ENCODE measurements at places on chromosomes 6 and 20.

DNA sequence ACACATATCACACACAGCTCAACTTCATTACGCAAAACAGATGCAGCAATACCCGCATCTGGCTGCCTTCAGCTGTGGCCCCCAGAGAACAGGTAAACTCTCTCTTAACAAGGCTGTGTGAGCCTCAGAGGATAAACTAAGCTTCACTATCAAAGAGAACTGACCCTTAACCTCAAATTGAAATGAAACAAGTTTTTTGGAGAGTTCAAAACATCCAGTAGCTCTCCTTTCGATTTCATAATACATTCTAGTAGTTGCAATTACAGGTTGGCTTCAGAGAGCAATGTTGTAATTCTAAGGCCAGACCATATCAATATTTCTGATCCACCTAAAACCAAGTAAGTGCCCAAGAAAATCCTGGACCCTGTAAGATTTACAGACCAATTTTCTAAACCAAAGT, 113.5 kb downstream of the FAXC start:
- no peak overlapping the region for H3K27ac ChIP-seq
- H3K4me1 ChIP-seq = no peaks in the 10 kb centered on the region
- H3K27me3 ChIP-seq = no peaks in the 10 kb centered on the region
- H3K4me3 ChIP-seq = no peak overlapping the region
- no peaks in the 10 kb centered on the region for H3K36me3 ChIP-seq

DNA sequence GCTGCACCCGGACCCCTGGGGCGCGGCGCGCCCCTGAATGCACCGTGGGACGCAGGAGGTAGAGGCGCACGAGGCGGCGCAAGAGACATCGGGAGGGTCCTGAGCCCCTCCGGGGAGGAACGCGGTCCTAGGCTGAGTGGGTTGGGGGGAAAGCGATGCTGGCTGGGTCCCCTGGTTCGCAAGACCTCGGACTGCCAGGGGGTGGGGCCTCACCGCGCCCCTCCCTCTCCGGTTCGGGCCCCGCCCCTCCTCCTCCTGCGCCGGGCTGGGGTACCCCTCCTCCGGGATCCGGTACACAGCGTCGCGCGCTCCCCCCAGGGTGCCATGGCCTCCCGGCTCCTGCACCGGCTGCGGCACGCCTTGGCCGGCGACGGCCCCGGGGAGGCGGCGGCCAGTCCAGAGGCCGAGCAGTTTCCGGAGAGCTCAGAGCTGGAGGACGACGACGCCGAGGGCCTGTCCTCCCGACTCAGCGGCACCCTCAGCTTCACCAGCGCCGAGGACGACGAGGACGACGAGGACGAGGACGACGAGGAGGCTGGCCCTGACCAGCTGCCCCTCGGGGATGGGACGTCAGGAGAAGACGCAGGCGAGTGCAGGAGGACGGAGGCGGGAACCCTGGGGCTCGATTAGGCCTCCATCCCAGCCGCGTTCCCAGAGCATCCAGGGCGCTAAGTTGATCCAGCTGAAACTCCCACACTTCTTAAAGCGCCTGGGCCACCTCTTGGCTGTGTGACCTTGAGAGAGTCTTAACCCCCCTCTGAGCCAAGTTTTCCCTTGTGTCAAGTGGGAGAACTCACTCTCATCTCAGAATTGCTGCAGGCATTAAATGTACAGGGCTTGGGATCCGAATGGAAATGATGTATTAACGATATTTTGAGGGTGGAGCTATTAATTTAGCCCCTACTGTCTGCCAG, 541 bp downstream of the SNX21 start:
- H3K27me3 ChIP-seq = no peaks in the 10 kb centered on the region
- H3K4me1 ChIP-seq = peaks cover 58% of the 10 kb centered on the region
- peaks cover 24% of the 10 kb centered on the region for H3K36me3 ChIP-seq
- H3K27ac ChIP-seq = peak overlapping the region; percentile 95
- H3K4me3 ChIP-seq = peak overlapping the region; percentile 84

DNA sequence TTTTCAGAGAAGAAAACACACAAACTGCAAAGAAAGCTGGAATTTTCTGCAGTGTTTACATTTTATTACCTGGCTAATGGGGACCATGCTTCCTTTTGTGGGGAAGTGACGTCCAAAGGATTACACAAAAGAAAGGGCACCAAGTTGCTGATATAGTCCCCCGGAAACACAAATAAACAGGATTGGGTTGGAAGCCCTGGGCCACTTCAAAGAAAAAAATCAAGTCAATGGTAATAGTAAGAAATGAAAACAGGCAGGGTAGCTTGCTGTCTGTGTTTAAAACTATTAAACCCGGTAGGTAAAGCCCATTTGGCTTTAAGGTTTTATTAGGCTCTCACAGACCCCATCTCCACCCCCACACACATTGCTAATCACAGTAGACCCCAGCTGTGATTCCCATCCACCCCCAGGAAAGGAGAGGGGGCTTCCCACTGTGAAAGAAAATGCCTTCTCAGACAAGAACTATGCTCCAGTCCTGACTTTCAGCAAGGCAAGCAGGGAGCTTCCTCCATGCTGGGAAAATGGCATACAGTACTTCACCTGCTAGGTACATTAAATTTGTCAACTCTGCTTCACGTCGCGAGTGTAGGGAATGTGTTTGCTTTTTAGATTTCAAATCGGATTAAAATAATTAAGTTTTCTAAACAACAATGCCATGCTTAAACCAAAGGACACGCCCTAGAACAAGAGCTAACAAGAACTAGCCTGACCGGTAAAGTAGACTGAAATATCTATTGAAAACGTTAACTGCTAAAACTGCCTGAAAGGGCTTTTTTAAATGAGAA, 1.1 kb downstream of the PERP start:
- no peak for DNase-seq
- peaks cover 58% of the 10 kb centered on the region for H3K27me3 ChIP-seq
- no peak overlapping the region for H3K4me3 ChIP-seq
- no peak overlapping the region for H3K27ac ChIP-seq

DNA sequence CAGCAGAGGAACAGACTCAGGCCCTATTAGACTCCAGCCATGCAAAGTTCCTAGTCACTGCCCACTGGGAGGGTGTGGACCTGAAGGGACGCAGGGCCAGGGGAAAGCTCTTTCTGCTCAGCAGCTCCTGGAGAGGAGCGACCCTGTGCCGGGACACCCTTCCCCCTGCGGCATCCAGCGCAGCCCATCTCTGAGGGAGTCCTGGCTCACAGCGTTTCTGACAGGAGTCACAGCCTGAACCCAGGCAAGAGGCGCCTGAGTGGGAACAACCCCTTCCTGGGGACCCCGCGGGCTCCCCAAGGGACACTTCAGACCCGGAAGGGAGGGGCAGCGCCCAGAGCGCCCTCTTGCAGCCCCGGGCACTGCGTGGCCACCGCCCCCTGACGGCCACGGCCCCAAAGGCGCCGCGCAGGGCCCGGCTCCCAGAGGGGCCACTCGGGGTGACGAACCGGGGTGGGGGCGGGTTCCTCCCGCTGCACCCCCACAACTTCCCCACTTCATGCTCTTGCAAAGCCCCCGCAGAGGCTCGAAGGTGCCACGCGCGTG, 862 bp downstream of the UCKL1 start:
- H3K4me1 ChIP-seq = peaks cover 39% of the 10 kb centered on the region
- no peaks in the 10 kb centered on the region for H3K27me3 ChIP-seq
- H3K27ac ChIP-seq = peak overlapping the region; percentile 76

- H3K36me3 ChIP-seq = no peaks in the 10 kb centered on the region
- no peaks in the 10 kb centered on the region for H3K4me1 ChIP-seq
- H3K27ac ChIP-seq = no peak overlapping the region
Observed at GRCh38 chr6:465531-466348, 74.2 kb downstream of the IRF4 start.

DNA sequence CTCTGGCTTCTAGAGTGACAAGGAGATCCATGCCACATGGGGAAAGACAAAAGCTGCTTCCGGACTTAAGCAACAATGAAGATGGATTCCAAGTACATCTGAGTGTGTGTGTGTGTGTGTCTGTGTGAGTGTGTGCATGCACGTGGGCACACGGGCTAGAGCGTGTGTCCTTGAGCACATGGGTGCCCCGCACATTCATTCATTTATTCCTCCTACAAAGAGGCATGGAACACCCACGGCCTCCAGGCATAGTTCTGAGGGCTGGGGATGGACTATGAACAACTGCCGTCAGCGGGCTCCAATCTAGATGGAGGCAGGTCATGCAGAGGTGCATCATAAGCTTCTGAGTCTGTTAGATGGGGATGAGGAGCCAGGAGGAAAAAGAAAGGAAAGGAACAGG, 49.1 kb downstream of the GRM4 start:
- no peak overlapping the region for H3K4me3 ChIP-seq
- no peak for DNase-seq
- H3K27me3 ChIP-seq = no peaks in the 10 kb centered on the region
- no peaks in the 10 kb centered on the region for H3K36me3 ChIP-seq

GRCh38 chr6:5422321-5422915, 161.1 kb downstream of the FARS2 start:
- H3K27ac ChIP-seq = no peak overlapping the region
- H3K4me3 ChIP-seq = no peak overlapping the region
- H3K27me3 ChIP-seq = no peaks in the 10 kb centered on the region
- no peaks in the 10 kb centered on the region for H3K4me1 ChIP-seq

DNA sequence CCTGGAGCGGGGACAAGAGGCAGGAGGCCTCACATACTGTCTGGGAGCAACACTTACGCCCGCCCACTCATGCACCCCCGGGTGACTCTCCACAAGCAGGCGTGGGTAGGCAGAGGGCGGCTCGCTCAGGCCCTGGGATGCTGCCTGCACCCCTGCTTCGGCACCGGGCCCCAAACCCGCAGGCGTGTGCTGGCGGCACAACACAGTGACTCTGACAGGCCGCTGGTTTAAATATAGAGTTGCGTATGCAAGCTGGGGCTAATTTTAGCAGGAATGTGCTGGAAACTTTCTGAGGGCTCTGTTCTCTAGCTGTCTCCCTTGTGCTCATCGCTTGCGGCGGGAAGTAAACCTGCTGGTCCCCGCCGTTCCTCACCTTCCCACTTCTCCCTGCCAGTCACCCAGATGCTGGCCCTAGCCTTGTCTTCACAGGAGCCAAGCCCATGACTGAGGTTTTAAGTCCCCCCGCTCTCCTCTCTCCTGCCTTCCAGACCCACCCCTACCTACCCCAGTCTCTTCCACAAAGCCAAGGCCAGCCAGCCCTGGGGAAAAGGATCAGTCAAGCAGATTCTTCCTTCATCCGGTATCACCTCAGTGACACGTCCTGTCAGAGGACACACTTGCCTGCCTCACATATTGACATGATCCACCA, 94.5 kb upstream of the FOXP4 start:
- no peaks in the 10 kb centered on the region for H3K27me3 ChIP-seq
- DNase-seq = no peak
- H3K4me3 ChIP-seq = no peak overlapping the region
- H3K36me3 ChIP-seq = no peaks in the 10 kb centered on the region

DNA sequence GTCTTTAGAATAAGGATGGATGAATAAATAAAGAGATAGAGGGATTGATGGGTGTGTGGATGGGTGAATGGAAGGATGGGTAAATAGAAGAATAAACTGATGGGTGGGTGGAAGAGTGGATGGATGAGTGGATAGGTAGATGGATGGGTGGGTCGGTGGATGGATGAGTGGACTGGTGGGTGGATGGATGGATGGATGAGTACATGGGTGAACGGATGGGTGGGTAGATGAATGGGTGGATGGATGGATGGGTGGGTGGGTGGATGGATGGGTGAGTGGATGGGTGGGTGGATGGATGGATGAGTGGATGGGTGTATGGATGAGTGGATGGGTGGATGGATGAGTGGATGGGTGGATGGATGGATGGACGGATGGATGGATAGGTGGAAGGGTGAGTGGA, 65.7 kb upstream of the FOXC1 start:
- H3K36me3 ChIP-seq = no peaks in the 10 kb centered on the region
- no peak overlapping the region for H3K4me3 ChIP-seq
- H3K4me1 ChIP-seq = no peaks in the 10 kb centered on the region
- no peaks in the 10 kb centered on the region for H3K27me3 ChIP-seq
- H3K27ac ChIP-seq = no peak overlapping the region

DNA sequence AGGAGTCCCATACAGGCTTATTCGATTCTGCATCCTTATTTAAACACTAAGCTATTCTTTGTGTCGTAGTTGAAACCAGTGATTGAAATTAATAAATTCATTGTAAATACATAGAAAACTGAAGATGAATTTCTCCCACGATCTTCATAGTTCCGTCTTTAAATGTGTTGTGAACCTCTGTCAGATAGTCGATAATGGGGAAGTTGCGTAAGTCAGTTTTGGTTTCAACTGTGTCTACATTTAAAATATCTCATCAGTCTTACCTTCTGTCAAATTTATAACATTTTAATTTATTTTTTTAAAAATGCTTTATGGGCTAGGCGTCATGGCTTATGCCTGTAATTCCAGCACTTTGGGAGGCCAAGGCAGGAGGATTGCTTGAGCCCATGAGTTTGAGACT, 12.7 kb downstream of the STX11 start:
- peak overlapping the region; percentile 80 for H3K27ac ChIP-seq
- no peaks in the 10 kb centered on the region for H3K27me3 ChIP-seq
- peak overlapping the region; percentile 21 for H3K4me3 ChIP-seq
- H3K36me3 ChIP-seq = peaks cover 59% of the 10 kb centered on the region

DNA sequence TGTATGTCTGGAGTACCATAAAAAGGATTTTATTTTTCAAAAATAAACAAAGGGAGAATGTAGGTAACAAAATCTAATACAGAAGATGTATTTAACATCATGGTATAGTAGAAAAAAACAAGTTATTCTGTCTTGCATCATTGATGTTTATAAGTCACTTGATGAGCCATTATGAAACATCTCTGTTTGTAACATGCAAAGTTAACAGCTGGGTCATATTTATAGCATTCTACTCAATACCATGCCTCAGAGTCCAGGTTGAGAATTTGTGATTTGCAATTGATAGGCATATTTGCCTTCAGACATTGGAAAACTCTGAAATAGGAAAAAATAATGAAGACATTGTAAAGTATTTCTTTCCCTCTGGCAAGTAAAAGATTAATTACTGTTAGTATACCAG, 52.3 kb upstream of the IL20RA start:
- DNase-seq = no peak
- no peak overlapping the region for H3K27ac ChIP-seq
- peaks cover 9% of the 10 kb centered on the region for H3K4me1 ChIP-seq

DNA sequence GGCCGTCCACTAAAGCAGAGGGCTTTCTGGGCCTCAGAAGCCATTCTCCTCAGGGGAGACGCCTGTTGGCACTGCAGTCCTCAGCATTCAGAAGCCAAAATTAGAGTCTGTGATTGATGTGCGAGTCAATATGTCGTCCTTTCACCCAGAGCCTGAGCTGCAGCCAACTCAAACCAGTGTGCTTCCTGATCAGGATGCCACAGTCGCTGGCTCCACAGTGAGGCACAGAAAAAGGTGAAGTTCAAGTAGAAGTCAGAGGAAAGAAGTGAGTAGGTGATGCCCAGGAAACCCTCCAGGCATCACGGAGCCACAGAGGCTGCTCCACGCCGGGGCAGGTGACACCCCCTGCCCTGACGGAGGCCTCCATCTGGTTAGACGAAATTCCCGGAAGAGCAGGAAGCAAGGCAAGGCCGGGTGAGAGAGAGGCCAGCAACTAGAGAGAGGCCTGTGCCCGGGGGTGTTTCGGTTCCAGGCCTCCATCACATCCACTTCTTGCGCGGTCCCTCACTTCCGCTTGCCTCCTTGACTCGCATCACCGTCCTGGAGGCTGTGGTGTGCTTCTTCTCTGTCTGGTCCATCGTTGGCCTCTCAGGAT, 177.7 kb upstream of the SNX9 start:
- H3K4me3 ChIP-seq = no peak overlapping the region
- peaks cover 15% of the 10 kb centered on the region for H3K4me1 ChIP-seq
- no peak overlapping the region for H3K27ac ChIP-seq
- no peak for DNase-seq
